Natural killer cell treated with Interleukin-12 subunit alpha and Interleukin-12 subunit beta and Interleukin-15 and Interleukin-18, amount 100 ng/mL, for 72 hours (primary cell): ENCODE measurements at places on chromosomes 5 and 9. TPM values are rescaled to one million over a fixed set of nuclear protein-coding genes. Genes with fewer than 3 reads are reported as not detected.

- no peaks in the 10 kb centered on the region for H3K36me3 ChIP-seq
- H3K27ac ChIP-seq = no peak overlapping the region
- no peak for DNase-seq
- no peaks in the 10 kb centered on the region for H3K4me1 ChIP-seq
Measured at GRCh38 chr5:20360263-20360662, 372.3 kb upstream of the CDH18 start.

RGS7BP gene
- total RNA-seq = not detected

DOCK8 gene
- total RNA-seq = 143 TPM

GRCh38 chr5:167488371-167488770 is 803.1 kb upstream of the WWC1 start:
- H3K27ac ChIP-seq = no peak overlapping the region
- no peaks in the 10 kb centered on the region for H3K4me1 ChIP-seq
- no peaks in the 10 kb centered on the region for H3K27me3 ChIP-seq
- H3K36me3 ChIP-seq = no peaks in the 10 kb centered on the region
- H3K4me3 ChIP-seq = no peak overlapping the region

- H3K4me3 ChIP-seq = no peak overlapping the region
- H3K27ac ChIP-seq = no peak overlapping the region
- no peaks in the 10 kb centered on the region for H3K4me1 ChIP-seq
- H3K36me3 ChIP-seq = no peaks in the 10 kb centered on the region
Measured at GRCh38 chr9:18662320-18662719, 188.4 kb downstream of the ADAMTSL1 start.

BARHL1 gene
- total RNA-seq = not detected

DNA sequence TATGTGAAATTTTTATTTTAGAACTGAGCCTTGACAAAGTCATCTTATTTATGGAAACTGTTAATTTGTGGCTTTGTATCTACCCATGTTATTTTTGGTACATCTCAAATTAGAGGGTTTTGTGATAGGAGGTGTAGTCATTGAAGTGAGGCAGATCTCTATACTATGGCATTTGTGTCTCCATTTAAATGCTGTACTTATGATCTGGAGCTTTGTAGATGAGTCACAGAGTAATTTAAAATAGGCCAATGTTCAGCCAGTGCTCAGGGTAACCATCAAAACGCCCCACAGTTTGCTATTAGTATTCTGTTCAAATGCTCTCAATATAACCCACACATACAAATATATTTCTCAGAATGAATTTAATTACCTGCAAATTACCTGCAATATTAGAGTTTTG is 351.5 kb upstream of the KLF9 start:
- no peak overlapping the region for H3K4me3 ChIP-seq
- no peak overlapping the region for H3K27ac ChIP-seq
- H3K27me3 ChIP-seq = no peaks in the 10 kb centered on the region

- H3K4me3 ChIP-seq = peak within 1 kb of the TSS; percentile 89
- peaks cover 30% of the 10 kb centered on the region for H3K4me1 ChIP-seq
- H3K27ac ChIP-seq = peak within 1 kb of the TSS; percentile 89
- peak; percentile 71 for DNase-seq
- no peaks in the 10 kb centered on the region for H3K36me3 ChIP-seq
Measured at GRCh38 chr9:113349445-113350094, at the start of gene BSPRY. BSPRY (plus strand) TSS chr9:113349541; CDS start chr9:113349580, 39 bp downstream.

C5orf22 gene
- total RNA-seq = 25.5 TPM

SMIM33 gene
- not detected for total RNA-seq
